Activated CD4-positive, alpha-beta T cell treated with anti-CD3 and anti-CD28 coated beads, Interleukin-2, amount 50 U/mL, for 1 hour (primary cell): ENCODE measurements at places on chromosomes 16 and 17.

GRCh38 chr17:5281814-5282641 is at the start of gene RABEP1:
RABEP1 (plus strand) TSS chr17:5282284; CDS start chr17:5282487, 203 bp downstream.
- DNase-seq = peak; percentile 94

DNA sequence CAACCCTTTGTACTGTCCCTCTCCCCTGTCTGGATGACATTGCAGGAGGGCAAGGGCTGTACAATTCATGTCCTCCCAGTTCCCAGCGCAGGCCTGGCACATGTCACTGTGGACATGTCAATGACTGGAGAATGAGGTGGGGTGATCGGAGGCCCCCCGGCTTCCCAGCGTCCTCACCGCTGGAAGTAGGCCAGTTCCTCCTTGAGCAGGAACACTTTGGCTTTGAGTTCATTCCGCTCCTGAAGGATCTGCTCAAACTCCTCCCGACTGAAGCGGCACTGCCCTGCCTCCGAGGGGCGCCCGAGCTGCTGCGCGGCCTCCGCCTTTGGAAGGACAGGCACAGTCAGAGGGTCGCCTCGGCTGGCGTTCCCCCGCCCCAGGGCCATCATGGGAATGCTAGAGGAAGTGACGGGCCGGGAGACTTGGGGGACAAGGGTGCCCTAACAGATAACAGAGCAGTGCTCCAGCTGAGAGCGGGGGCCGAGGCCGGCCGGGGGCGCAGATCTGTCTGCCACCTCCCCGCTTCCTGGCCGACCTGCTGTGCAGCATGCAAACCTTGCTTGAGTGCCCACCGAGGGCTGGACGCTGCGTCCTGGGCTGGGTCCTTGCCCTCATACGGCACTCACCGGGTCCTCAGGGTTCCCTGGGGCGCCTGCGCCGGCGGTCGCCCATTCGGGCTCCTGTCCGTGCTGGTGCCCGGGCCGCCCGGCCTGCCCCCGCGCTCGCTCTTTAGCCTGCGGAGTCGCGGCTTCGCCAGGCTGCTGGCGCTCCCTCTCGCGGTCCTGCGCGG is 1.3 kb downstream of the RILP start:
- DNase-seq = no peak

- no peak for DNase-seq
Observed at GRCh38 chr17:2240541-2240940, 63.0 kb downstream of the SMG6 start.

- DNase-seq = no peak
Observed at GRCh38 chr17:36807496-36808179, 129.6 kb upstream of the LHX1 start.

DNA sequence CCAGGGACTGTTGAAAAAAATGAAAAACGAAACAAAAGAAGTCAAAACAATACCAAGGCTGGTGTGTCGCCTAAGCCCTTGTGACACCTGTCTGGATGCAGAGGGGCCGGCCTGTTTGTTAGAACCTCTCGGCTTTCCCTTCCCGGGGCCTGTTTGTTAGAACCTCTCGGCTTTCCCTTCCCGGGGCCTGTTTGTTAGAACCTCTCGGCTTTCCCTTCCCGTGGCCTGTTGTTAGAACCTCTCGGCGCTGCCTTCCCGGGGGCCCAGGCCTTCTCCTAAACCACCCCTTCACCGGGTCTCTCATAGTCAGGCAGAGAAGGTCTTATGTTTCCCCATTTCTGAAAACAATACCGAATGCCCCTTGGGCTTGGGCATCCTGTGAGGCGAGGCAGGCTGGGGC is 180.0 kb downstream of the BANP start:
- no peak for DNase-seq

DNA sequence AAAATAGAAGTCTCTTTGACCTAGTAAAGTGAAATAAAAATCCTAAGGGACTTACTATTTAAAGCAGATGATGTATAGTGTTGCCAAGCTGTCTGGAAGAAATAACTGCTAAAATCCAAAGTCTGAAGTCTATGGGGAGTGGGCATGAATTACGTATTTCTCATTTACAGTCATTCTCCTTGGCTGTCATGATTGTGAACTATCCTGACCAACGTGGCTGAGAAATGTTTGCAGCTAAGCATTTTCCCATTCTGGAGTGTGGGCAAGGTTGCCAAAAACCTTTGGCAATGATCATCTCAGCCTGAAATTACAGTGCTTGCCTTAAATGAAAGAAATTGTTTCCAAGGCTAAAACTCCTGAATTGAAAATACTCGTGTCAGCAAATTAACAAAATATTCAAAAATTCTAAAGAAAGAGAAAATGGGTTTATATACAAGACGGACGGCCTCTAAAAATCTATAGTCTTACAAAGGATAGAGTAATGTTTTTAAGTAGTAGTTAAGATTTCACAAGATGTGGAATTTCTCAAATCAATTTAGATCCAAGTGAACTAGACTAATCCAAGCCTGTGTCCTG is 77.0 kb downstream of the CACNG1 start:
- no peak for DNase-seq
